Endothelial cell of umbilical vein (primary cell): ENCODE measurements at places on chromosomes 11 and 22. TPM values are rescaled to one million over a fixed set of nuclear protein-coding genes. Genes with fewer than 3 reads are reported as not detected.

GRCh38 chr11:129372609-129373488, 2.8 kb upstream of the BARX2 start:
- H3K4me3 ChIP-seq = no peak overlapping the region
- no peaks in the 10 kb centered on the region for H3K36me3 ChIP-seq
- peaks cover 71% of the 10 kb centered on the region for H3K27me3 ChIP-seq
- peaks cover 9% of the 10 kb centered on the region for H3K4me1 ChIP-seq
- no peak overlapping the region for H3K27ac ChIP-seq
- DNase-seq = no peak

GRCh38 chr22:30782613-30783012, 87.9 kb downstream of the OSBP2 start:
- H3K4me3 ChIP-seq = no peak overlapping the region
- H3K36me3 ChIP-seq = no peaks in the 10 kb centered on the region
- no peaks in the 10 kb centered on the region for H3K27me3 ChIP-seq
- DNase-seq = no peak

GRCh38 chr11:90250970-90251369, 28.1 kb upstream of the CHORDC1 start:
- no peak overlapping the region for H3K4me3 ChIP-seq
- H3K36me3 ChIP-seq = no peaks in the 10 kb centered on the region
- H3K4me1 ChIP-seq = no peaks in the 10 kb centered on the region
- H3K27ac ChIP-seq = no peak overlapping the region
- DNase-seq = peak; percentile 65

- no peaks in the 10 kb centered on the region for H3K36me3 ChIP-seq
- H3K27ac ChIP-seq = peak overlapping the region; percentile 93
- no peak overlapping the region for H3K4me3 ChIP-seq
- no peaks in the 10 kb centered on the region for H3K27me3 ChIP-seq
Observed at GRCh38 chr11:29452146-29452545, 564.7 kb downstream of the KCNA4 start.

DNA sequence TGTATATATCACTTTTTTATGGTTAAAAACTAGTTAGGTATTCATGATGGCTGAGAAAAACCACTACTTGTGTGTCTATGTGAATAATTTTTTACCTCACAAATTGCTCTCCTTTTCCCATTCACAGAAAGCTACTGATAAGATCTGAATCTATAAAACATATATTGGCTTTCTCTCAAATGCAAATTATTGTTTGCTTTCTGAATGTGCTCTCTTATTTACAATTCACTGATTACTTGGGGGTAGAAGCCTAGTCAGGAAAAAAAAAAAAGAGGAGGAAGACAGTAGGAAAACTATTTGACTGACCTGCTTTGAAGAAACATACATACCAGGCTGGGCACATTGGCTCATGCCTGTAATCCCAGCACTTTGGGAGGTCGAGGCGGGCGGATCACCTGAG, 20.5 kb downstream of the PGM2L1 start:
- no peaks in the 10 kb centered on the region for H3K4me1 ChIP-seq
- DNase-seq = no peak
- no peaks in the 10 kb centered on the region for H3K27me3 ChIP-seq

DNA sequence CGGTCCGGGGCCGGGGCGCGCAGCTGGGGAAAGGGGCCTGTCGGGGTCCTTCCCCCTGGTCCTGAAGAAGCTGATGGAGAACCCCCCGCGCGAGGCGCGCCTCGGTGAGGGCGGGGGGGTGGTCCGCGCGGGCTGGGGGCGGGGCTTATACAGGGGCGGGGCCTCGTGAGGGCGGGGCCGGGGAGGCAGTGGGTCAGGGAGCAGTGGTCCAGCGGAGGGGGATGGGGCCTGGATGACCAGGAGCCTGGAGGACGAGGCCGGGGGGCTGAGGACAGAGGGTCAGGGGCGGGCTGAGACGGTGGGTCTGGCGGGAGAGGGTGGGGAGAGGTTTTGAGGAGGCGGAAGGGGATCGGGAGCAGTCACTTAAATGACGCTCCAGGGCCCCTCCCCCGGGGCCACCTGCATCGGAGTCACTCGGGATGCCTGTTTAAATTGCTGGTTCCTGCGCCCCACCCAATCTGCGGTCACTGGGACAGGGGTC, 396 bp downstream of the TEF start:
- peak overlapping the region; percentile 51 for H3K4me3 ChIP-seq
- H3K36me3 ChIP-seq = no peaks in the 10 kb centered on the region
- H3K27me3 ChIP-seq = no peaks in the 10 kb centered on the region

DNA sequence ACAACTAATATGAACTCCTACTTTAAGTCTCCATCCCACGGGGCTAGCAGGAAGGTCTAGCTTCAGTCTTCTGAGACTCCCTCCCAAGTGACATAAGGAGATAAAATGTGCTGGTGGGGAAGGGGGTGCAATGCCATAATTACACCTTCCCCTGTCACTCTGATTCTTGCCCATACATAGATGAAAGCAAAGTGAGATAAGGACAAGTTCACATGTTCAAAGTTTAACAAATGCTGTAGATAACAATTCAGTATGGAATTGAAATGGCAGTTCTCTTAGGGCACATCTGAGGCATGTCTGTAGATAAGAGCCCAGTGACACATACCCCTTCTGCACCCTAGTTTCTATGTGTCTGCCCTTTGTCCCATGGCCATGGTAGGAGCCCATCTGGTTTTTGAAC, 38.2 kb upstream of the PANX1 start:
- H3K4me3 ChIP-seq = no peak overlapping the region
- DNase-seq = no peak
- no peaks in the 10 kb centered on the region for H3K4me1 ChIP-seq
- no peak overlapping the region for H3K27ac ChIP-seq
- no peaks in the 10 kb centered on the region for H3K36me3 ChIP-seq
- H3K27me3 ChIP-seq = no peaks in the 10 kb centered on the region

GRCh38 chr11:33618351-33618710, 82.3 kb downstream of the C11orf91 start:
- no peak for DNase-seq
- H3K4me3 ChIP-seq = no peak overlapping the region
- H3K36me3 ChIP-seq = no peaks in the 10 kb centered on the region
- no peak overlapping the region for H3K27ac ChIP-seq
- no peaks in the 10 kb centered on the region for H3K4me1 ChIP-seq

DNA sequence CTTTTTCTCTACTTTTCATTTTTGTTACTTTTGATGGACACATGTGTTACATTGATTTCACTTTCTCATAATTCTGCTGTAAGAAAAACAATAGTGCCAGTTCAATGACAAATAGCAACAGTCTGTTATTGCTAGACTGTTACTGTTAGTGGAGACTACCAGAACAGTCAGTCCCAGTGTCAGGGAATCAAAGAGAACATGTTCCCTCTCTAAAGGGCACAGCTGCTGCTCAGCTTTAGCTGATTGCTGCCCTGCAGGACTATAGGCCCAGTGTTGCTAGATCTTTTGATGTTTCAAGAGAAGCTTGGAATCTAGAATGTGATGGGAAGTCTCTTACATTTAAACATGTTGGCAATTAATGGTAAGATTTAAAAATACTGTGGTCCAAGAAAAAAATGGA, 3.4 kb downstream of the BIRC3 start:
- no peaks in the 10 kb centered on the region for H3K27me3 ChIP-seq
- no peak for DNase-seq
- H3K27ac ChIP-seq = no peak overlapping the region
- no peaks in the 10 kb centered on the region for H3K36me3 ChIP-seq
- H3K4me3 ChIP-seq = no peak overlapping the region
- peaks cover 6% of the 10 kb centered on the region for H3K4me1 ChIP-seq

DNA sequence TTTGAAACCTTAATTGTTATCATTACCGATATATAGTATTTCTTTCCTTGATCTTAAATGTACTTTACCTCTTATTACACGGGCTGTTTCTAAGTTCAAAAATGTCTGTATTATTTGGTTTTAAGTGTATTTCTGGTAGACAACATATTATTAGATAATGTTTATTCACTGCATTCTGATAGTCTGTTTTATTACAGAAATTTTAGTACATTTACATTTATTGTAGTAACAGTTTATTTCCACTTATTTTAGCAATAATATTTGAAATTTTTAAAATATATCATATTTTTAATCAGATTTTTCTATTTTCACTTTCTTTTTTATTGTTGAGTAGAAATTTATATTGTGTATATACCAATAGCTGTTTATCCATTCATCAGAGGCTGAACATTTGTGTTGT, 1195.2 kb downstream of the TBC1D22A start:
- H3K4me3 ChIP-seq = no peak overlapping the region
- DNase-seq = no peak
- H3K27me3 ChIP-seq = no peaks in the 10 kb centered on the region
- H3K4me1 ChIP-seq = no peaks in the 10 kb centered on the region
- H3K36me3 ChIP-seq = no peaks in the 10 kb centered on the region

DNA sequence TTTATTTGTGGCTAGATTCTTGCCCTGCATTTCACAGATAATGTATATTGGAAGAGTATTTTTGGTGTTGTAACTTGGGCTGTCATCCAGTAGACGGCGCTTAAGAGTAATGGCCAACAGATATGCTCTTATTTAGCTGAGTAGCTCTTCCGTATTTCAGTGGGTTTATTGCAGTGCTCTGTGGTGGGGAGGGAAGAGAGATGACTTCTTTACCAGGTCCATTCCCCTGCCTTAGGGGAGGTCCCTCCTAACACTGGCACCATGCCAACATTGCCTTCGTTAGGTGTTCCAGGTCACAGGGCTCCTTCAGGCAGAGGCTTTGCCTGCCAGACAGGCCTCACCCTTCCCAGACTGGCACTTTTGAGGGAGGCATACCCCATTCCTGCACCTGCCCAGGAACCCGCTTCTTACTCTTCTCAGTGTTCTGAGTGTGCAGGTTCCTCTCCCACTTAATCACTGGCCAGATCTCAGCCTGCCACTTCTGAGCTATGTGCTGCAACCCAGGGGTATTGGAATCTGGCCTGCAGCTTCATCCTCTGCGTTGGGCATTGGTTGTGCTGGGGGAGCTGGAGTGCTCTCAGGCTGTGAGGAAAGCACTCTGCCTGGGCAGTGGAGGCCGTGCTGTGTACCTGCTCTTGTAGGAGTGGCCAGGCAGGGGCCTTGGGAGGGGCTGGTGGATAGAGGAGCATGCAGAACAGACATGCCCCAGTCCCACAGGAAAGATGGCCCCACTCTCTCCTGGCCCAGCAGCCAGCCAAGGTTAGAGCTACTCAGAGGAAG, 29.4 kb upstream of the SLN start:
- peaks cover 20% of the 10 kb centered on the region for H3K27me3 ChIP-seq
- no peak overlapping the region for H3K27ac ChIP-seq
- no peaks in the 10 kb centered on the region for H3K36me3 ChIP-seq
- no peaks in the 10 kb centered on the region for H3K4me1 ChIP-seq
- H3K4me3 ChIP-seq = no peak overlapping the region

DNA sequence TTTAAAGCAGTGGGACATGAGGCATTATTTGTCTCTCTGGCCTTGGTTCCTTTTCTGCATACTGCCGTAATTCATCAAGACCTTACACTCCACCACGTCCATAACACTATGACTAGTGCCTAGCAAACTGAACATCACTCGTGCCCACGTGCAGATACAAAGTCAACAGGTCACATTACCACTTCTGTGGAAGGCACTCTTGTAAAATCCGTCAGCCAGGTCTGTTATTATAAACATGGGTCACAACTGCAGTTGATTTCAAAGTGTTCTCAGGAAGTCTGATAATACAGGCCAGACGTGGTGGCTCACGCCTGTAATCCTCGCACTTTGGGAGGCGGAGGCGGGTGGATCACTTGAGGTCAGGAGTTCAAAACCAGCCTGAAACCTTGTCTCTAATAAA, 14.1 kb downstream of the VSIG10L2 start:
- DNase-seq = no peak
- no peak overlapping the region for H3K4me3 ChIP-seq
- H3K36me3 ChIP-seq = no peaks in the 10 kb centered on the region
- no peaks in the 10 kb centered on the region for H3K4me1 ChIP-seq
- no peak overlapping the region for H3K27ac ChIP-seq

GRCh38 chr22:46372686-46373085, 37.2 kb downstream of the TRMU start:
- H3K4me1 ChIP-seq = peaks cover 6% of the 10 kb centered on the region
- no peaks in the 10 kb centered on the region for H3K36me3 ChIP-seq
- H3K27me3 ChIP-seq = no peaks in the 10 kb centered on the region
- no peak overlapping the region for H3K27ac ChIP-seq

- H3K4me3 ChIP-seq = no peak overlapping the region
- H3K4me1 ChIP-seq = no peaks in the 10 kb centered on the region
- no peak for DNase-seq
- no peaks in the 10 kb centered on the region for H3K36me3 ChIP-seq
Observed at GRCh38 chr11:67998150-67999045, 5.5 kb downstream of the UNC93B1 start.

DNA sequence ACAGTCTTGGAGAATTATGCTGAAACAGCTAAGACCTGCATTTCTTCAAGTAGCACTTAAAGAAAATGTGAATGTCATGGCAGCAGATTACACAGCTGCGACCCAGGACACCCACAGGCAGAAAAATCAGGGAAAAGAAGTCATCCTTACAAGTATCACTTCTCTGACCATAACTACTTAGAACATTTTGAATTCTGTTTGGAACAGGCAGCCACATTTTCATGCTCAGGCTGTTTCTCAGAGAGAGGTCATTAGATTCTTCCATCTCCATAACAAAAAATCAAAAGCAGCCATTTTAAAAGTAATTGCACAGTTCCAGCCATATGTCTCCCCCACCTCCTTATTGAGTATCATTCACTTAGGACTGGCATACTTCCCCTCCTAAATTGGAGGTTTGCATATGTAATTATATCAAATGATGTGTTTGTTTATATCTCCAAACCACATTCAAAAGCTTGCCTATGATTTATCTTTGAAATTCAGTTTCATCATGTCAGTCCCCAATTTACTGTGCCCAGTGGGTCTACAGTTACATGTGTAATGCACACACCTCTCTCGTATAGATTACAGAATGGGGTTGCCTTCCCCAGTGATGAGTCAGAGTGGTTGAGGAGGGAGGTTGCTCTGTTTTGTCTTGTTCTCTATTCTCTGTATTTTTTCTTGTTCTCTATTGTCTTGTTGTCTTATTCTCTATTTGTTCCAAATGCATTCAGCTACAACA, 276.5 kb upstream of the MTNR1B start:
- no peak overlapping the region for H3K4me3 ChIP-seq
- no peaks in the 10 kb centered on the region for H3K4me1 ChIP-seq
- no peaks in the 10 kb centered on the region for H3K36me3 ChIP-seq
- H3K27ac ChIP-seq = no peak overlapping the region
- DNase-seq = no peak
- no peaks in the 10 kb centered on the region for H3K27me3 ChIP-seq

- peak; percentile 54 for DNase-seq
- no peak overlapping the region for H3K4me3 ChIP-seq
Observed at GRCh38 chr11:128645968-128646367, 47.9 kb upstream of the FLI1 start.

MS4A3 gene
- total RNA-seq = not detected in 2 replicates

GAS2 gene
- total RNA-seq = 0.37 and 0.88 TPM in 2 replicates

APLNR gene
- 0.09 and 0.38 TPM in 2 replicates for total RNA-seq

CAPN5 gene
- total RNA-seq = 14.3 and 15.0 TPM in 2 replicates

OR51I1 gene
- not detected in 2 replicates for total RNA-seq

ARRB1 gene
- total RNA-seq = 63.9 and 83.7 TPM in 2 replicates

CCDC157 gene
- 1.7 and 2.1 TPM in 2 replicates for total RNA-seq

GAB4 gene
- not detected in 2 replicates for total RNA-seq
